ENCODE measurements at places on chromosomes 7 and 10.

DNA sequence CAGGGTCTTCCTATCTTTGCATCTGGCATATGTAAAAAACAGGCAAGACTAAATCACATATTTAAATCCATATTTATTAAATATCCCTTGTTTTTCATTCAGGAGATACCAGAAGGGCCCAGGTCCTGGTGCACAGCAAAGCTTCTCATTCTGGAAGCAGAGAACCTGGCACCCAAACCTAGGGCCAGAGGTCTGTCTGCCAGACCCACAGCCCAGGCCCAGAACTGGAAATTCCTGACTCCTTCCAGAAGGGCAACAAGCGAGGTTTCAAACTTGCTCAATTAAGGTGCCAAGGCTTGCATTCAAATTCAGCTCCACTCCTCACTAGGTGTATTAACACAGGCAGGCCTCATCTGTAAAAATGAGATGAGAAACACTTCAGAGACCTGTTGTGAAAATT lies 4.2 kb upstream of the MYO1G start:
- no peak for DNase-seq

- DNase-seq, result no peak
These were observed 26.4 kb downstream of the STEAP1 start for GRCh38 chr7:90180649-90181048.

DNA sequence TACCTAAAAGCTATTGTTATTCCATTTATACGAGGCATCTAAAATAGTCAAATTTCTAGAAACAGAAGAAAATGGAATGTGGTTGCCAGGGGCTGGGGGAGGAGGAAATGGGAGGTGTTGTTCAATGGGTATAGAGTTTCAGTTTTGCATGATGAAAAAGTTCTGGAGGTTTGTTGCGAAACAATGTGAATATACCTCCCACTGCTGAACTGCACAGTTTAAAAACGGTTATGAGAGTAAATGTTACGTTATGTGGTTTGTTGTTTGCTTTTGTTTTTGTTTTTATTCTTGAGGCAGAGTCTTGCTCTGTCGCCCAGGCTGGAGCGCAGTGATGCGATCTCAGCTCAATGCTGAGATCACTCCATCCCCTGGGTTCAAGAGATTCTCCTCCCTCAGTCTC lies 64.9 kb upstream of the NRBF2 start:
- DNase-seq, result no peak

- DNase-seq, result no peak
These were observed 5.9 kb upstream of the GPAM start for GRCh38 chr10:112189465-112189864.

GRCh38 chr10:68526634-68527307 lies 552 bp downstream of the SLC25A16 start:
- no peak for DNase-seq

DNA sequence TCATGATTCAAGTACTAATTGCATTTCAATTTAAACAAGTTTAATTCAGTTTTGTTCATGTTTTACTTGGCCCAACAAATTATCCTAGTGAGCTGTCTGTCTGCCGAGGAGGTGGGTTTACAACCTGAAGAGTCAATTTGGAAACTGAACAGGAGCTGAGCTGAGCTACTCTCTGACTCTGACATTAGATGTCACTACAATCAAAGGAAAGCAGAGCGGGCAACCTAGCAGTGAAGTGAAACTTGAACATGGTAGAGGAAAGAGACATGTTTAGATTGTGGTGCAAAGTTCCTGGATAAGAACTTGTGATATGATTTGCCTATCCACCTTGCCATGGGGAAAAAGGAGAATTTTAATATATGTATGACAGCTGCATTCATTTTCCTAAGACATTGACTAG lies 9.6 kb upstream of the AGR3 start:
- peak; percentile 62 for DNase-seq

Data from fibroblast of skin of back (primary cell).